Purkinje cell (primary cell): ENCODE measurements at places on chromosomes 12 and 14. TPM values are rescaled to one million over a fixed set of nuclear protein-coding genes. Genes with fewer than 3 reads are reported as not detected.

The PRIMA1 gene
- polyA plus RNA-seq, result 0.21 and 0.30 TPM in 2 replicates

The TC2N gene
- 0.51 TPM in 1 of 2 replicates, not detected in the other for polyA plus RNA-seq

The LALBA gene
- polyA plus RNA-seq, result not detected in 2 replicates

The HOXC10 gene
- not detected in 2 replicates for polyA plus RNA-seq

The CLEC2D gene
- 4.9 TPM in 1 of 2 replicates, not detected in the other for polyA plus RNA-seq

The AKAP3 gene
- polyA plus RNA-seq, result 0.22 and 1.0 TPM in 2 replicates

The ARHGEF25 gene
- not detected in 2 replicates for polyA plus RNA-seq

The PRB2 gene
- not detected in 2 replicates for polyA plus RNA-seq

The PTPRO gene
- polyA plus RNA-seq, result 6.8 TPM in 1 of 2 replicates, not detected in the other

The MFAP5 gene
- not detected in 2 replicates for polyA plus RNA-seq

The TEX52 gene
- polyA plus RNA-seq, result not detected in 2 replicates

The IFNG gene
- polyA plus RNA-seq, result not detected in 2 replicates

The KLHL33 gene
- polyA plus RNA-seq, result 0.08 and 0.16 TPM in 2 replicates

The PROX2 gene
- 0.18 TPM in 1 of 2 replicates, not detected in the other for polyA plus RNA-seq

The ESRRB gene
- polyA plus RNA-seq, result 0.86 and 2.0 TPM in 2 replicates

The APOF gene
- 0.32 TPM in 1 of 2 replicates, not detected in the other for polyA plus RNA-seq

The EML1 gene
- 14.9 and 27.0 TPM in 2 replicates for polyA plus RNA-seq

The IAPP gene
- not detected in 2 replicates for polyA plus RNA-seq

The FRS2 gene
- 10.0 and 10.1 TPM in 2 replicates for polyA plus RNA-seq

The TMEM229B gene
- 1.2 and 2.0 TPM in 2 replicates for polyA plus RNA-seq

The CLEC4D gene
- not detected in 2 replicates for polyA plus RNA-seq

The CCDC88C gene
- 0.17 and 0.41 TPM in 2 replicates for polyA plus RNA-seq

The MYF5 gene
- polyA plus RNA-seq, result not detected in 2 replicates

The C12orf60 gene
- 2.0 and 9.4 TPM in 2 replicates for polyA plus RNA-seq

The SPIC gene
- polyA plus RNA-seq, result not detected in 2 replicates

The KRT83 gene
- polyA plus RNA-seq, result not detected in 2 replicates

The HOXC4 gene
- not detected in 2 replicates for polyA plus RNA-seq

The FAM181A gene
- not detected in 2 replicates for polyA plus RNA-seq

The NOS1 gene
- polyA plus RNA-seq, result 0.17 TPM in 1 of 2 replicates, not detected in the other

The ATF7 gene
- 3.7 and 20.9 TPM in 2 replicates for polyA plus RNA-seq

The MEG3 gene
- polyA plus RNA-seq, result 225 and 283 TPM in 2 replicates

The PTGER2 gene
- polyA plus RNA-seq, result not detected in 2 replicates

The SLC25A21 gene
- 1.5 TPM in 1 of 2 replicates, not detected in the other for polyA plus RNA-seq

The KRT2 gene
- not detected in 2 replicates for polyA plus RNA-seq

The ABCC9 gene
- polyA plus RNA-seq, result 0.04 and 0.31 TPM in 2 replicates

The GALC gene
- polyA plus RNA-seq, result 29.3 and 32.0 TPM in 2 replicates

The SNAPC1 gene
- polyA plus RNA-seq, result 9.3 and 10.6 TPM in 2 replicates

The CYP27B1 gene
- polyA plus RNA-seq, result not detected in 2 replicates

The ACOT6 gene
- not detected in 2 replicates for polyA plus RNA-seq

The SDR9C7 gene
- 0.54 TPM in 1 of 2 replicates, not detected in the other for polyA plus RNA-seq

The ADSS1 gene
- polyA plus RNA-seq, result 1.8 and 1.9 TPM in 2 replicates

The RND1 gene
- polyA plus RNA-seq, result 1.6 and 3.0 TPM in 2 replicates

The ANKRD13A gene
- 11.2 and 18.9 TPM in 2 replicates for polyA plus RNA-seq

The LRRK2 gene
- 9.5 and 12.6 TPM in 2 replicates for polyA plus RNA-seq

The DDX23 gene
- polyA plus RNA-seq, result 7.4 and 11.5 TPM in 2 replicates

The SYT1 gene
- polyA plus RNA-seq, result 20.2 and 227 TPM in 2 replicates

The GZMB gene
- not detected in 2 replicates for polyA plus RNA-seq

The INHBC gene
- polyA plus RNA-seq, result not detected in 2 replicates

The FGF23 gene
- not detected in 2 replicates for polyA plus RNA-seq

The GYS2 gene
- polyA plus RNA-seq, result not detected in 2 replicates

The RFX4 gene
- 5.7 and 7.2 TPM in 2 replicates for polyA plus RNA-seq

The MGAT4C gene
- 10.2 and 11.8 TPM in 2 replicates for polyA plus RNA-seq

The ZNF385A gene
- 6.1 and 12.1 TPM in 2 replicates for polyA plus RNA-seq

The ADAMTS20 gene
- polyA plus RNA-seq, result not detected in 2 replicates

The PTHLH gene
- 31.3 and 32.7 TPM in 2 replicates for polyA plus RNA-seq

The CLEC6A gene
- polyA plus RNA-seq, result not detected in 2 replicates

The ANKRD33 gene
- not detected in 2 replicates for polyA plus RNA-seq
